COR-L47 (cell line): ENCODE measurements at places on chromosomes 2 and 18.

DNA sequence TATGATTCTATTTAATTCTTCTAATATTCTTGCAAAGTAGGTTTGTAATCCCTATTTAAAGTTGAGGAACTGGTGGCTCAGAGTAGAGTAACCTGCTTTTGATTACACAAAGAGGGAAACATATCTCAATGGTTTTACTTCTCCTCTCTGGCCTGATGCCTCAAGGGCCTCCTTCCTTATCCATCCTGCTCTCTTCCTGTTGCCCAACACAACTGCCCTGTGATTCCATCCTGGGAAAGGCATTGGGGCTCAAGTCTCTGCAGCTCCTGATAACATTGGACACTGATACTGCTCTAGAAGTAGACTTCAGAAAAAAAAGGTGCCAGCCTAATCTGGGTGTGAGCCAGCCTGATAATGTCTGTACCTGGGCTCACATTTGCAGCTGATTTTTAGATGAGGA is 75.8 kb downstream of the RDH14 start:
- DNase-seq, result no peak

GRCh38 chr2:24577481-24577880 is 86.4 kb downstream of the NCOA1 start:
- DNase-seq, result no peak

DNA sequence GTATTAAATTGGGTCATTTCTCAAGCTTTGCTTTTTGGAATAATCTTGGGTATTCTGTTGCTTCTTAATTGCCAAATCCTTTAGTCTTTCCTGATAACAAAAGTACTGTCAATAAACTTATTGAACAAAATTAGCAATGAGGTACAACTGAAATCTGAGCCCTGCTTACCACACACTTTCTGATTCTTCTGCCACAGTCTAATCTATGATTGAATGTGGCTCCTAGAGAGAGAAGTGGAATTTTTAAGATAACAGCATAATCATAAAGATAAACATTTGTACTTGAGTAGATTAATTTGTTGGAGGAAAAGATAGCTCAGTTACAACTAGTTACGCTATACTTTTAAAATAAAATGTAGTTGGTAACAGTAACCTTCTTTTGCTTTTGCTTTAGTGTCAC is 354.8 kb downstream of the CELF4 start:
- DNase-seq, result no peak

- no peak for DNase-seq
These were observed 479.4 kb upstream of the MYT1L start for GRCh38 chr2:2810504-2810903.

- peak; percentile 6 for DNase-seq
These were observed 13.1 kb downstream of the CTLA4 start for GRCh38 chr2:203880557-203881125.

GRCh38 chr18:58446391-58447060 is 182.4 kb downstream of the ALPK2 start:
- DNase-seq, result no peak

GRCh38 chr2:9178904-9179571 is 27.6 kb upstream of the ASAP2 start:
- peak; percentile 90 for DNase-seq

- no peak for DNase-seq
These were observed 240.5 kb upstream of the OSR1 start for GRCh38 chr2:19598971-19599370.

GRCh38 chr2:186675380-186675779 is 18.5 kb upstream of the FAM171B start:
- no peak for DNase-seq

- no peak for DNase-seq
These were observed 9.7 kb downstream of the XDH start for GRCh38 chr2:31404827-31405226.

- no peak for DNase-seq
These were observed 40.9 kb upstream of the KDM3A start for GRCh38 chr2:86400321-86400720.

GRCh38 chr18:9354256-9354655 is 19.7 kb downstream of the TWSG1 start:
- no peak for DNase-seq

GRCh38 chr18:11989966-11990380 is 8.7 kb downstream of the IMPA2 start:
- DNase-seq, result no peak

DNA sequence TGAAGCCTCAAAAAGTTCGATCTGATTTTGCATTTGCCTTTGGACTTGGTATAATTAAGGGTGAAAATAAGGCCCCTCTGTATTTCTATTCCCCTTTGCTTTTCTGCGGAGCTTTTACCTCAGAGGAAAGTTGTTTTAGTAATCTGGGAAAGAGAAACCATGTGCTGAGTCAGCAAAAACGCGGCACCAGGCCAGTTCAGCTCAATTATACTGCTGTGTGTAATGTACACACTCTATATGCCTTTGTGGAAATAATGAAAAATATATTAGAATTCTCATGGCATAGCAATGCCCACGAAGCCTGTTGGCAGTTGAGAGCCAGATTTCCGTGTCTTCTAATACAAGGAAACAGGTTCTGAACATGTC is 161.9 kb upstream of the SIX2 start:
- no peak for DNase-seq

GRCh38 chr2:86625096-86625495 is 1.4 kb upstream of the RNF103 start:
- no peak for DNase-seq

- DNase-seq, result peak; percentile 27
These were observed 71.2 kb upstream of the STPG4 start for GRCh38 chr2:47226132-47226922.

GRCh38 chr2:29304399-29305060 is 189.3 kb downstream of the CLIP4 start:
- DNase-seq, result no peak

GRCh38 chr2:12289120-12289802 is 427.5 kb upstream of the TRIB2 start:
- DNase-seq, result no peak

DNA sequence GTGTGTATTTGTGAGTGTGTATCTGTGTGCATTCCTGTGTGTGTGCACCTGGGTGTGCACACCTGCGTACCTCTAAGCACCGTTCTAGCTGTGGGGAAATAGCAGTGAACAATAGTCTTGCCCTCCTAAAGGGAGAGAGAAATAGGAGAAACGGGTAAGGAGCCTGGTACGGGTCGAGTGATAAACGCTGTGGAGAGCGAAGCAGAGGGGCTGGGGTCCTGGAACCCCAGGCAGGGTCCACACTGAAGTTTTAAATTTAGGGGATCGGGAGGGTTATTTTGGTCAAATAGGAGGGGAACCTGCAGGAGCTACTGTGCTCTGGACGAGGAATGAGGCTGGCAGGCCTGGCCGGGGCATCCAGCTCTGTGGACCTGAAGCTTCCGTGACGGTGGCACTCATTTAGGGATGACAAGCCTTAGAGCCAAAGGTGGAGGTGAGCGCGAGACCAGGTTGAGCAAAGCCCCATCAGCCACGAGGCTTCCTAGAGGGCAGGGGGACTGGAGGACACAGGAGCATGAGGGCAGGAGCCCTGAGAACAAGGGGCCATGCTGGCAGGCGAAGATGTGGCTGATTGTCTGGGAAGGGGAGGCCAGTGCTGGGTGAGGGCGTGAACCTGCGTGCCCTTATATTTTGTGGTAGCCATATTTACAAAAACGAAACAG is 188.0 kb downstream of the RTP5 start:
- no peak for DNase-seq

- DNase-seq, result no peak
These were observed 563.1 kb upstream of the LINC00305 start for GRCh38 chr18:64712035-64712434.

DNA sequence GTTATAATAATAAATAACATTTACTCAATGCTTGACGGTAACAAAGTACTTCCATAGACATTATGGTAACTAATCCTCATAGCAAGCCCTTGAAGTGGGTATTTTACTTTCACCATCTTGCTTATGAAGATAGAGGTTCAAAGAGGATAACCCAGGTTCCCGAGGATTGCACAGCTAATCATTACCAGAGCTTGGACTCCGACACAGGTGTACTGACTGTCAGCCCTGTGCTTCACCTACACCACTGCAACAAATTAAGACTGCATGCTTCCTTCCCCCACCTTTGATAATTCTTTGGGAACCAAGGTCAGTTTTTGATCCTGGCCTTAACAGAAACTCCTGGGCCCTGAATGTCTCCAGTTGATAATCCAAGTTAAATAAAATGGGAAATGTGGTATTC is 48.9 kb downstream of the FAM98A start:
- DNase-seq, result no peak

DNA sequence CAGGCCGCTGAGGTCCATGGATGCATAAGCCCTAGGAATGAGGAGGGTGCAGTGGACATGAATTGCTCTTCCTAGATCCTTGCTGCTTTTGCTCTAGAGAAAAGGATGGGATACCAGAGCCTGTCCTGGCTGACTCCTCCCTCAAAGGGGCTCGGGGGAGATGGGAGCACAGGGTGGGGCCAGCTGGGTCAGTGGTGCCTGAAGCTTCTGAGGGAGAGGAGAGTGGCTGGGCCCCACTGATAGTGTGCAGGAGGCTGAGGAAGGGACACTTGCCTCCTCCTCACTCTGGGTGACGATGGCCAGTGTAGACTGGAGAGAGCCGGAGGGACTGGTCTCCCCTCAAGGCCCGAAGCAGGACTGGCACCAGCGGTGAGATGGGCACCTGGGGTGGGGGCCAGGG is at the start of gene NT5DC4:
Gene NT5DC4, plus strand, starts transcription at position 236 of the 400 bp plus-strand sequence. Its CDS starts 60 bp downstream, at position 296.
- DNase-seq, result no peak

GRCh38 chr2:28471701-28472236 is 24.1 kb upstream of the PLB1 start:
- no peak for DNase-seq

- DNase-seq, result no peak
These were observed 299.5 kb upstream of the SOX11 start for GRCh38 chr2:5392658-5393057.

DNA sequence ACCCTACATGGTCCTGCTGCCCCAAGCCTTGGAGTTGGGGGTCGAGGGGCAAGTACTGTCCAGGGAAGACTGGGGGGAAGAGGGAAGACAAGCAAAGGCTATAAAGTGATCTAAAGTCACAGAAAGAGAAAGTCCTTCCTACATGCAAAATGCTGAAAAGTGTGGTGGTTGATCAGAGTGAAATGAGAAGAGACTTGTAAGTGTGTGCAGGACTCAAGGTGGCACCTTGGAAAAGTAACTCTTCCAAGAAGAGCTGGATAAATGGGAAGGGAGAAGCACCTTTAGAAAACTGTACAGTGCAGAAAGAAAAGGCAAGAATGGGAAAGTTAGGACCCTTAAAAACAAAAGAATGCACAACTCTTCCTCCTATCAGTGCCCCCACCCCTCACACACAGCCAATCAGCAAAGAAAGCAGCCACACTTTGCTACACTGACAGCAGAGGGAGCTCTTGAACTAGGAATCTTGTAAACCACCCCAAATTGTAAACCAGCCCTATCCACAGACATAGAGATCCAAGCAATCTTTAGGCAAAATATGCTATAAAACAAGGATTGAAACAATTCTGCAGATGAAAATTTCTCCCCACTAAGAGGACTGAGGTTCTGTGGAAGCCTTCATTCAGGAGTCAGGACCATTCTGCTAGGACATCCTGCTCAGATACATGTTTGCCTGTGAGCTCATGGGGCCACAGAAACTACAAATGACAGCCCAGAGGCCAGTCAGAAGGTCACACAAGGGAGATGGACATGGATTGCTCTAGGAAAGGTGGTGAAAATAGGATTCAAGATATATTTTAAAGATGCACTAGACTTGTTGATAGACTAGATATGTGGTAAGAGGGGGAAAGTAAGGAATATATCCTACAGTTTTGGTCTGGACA is 146.4 kb downstream of the FTCDNL1 start:
- peak; percentile 34 for DNase-seq

GRCh38 chr2:111966241-111966640 is 67.8 kb downstream of the MERTK start:
- no peak for DNase-seq

DNA sequence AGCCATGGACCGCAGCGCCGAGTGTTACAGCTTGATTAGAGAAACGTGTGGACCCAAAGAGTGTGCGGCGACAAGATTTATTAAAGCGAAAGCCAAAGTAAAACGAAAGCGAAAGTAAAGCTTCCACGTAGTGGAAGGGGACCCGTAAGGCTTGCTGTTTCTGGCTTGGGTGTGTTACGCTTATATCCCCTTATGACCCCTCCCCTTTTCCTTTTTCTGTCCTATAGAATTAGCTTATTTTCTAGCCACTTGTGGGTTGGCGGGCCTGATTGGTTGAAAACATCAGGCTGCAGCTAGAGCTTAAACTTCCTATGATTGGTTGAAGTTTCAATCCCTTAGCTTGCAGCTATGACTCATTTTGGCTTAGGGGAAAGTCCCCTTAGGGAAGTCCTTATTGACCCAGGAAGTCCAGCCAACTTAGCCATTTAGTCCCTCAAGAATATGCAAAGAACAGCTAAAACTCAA is 969.7 kb downstream of the DCDC2C start:
- DNase-seq, result peak; percentile 87

- no peak for DNase-seq
These were observed 30.0 kb downstream of the PPP3R1 start for GRCh38 chr2:68222287-68222686.

DNA sequence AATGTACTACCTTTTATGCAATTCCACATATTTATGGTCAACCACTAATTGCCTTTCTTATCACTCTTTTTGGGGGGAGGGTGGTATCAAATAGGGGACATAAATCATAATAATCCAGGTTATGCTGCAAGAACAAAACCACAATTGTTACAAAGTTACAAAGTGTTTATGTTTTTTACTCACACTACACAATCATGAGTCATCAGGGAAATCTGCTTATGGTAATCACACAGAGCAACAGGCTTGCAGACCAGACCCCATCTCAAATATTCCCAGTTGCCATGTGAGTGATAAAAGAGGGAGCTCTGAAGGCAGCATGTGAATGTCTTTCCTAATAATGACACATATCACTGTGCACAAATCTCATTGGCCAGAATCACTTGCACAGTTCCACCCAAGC is 304.7 kb upstream of the TMEFF2 start:
- DNase-seq, result no peak

GRCh38 chr2:138433995-138434951 is 67.3 kb upstream of the SPOPL start:
- DNase-seq, result peak; percentile 4

- DNase-seq, result no peak
These were observed 40.5 kb downstream of the MTHFD2 start for GRCh38 chr2:74238879-74239278.

DNA sequence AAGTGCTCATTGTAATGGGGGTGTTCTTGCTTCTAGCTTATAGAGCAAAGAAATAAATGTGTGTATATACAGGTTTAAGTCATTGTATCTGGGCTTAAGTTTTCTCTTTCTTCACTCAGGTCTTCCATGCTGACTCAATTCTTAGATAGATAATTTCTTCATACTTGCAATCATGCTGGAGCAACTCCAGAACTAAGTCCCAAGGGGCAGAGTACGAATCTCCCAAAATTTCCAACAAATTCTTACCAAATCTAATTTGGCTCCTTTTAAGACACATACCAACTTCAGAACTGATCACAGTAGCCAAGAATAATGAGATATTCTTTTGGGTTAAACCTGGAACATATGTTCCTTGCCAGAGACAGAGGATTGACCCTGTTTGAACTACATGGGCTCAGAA is 4.3 kb upstream of the SPAG16 start:
- no peak for DNase-seq

DNA sequence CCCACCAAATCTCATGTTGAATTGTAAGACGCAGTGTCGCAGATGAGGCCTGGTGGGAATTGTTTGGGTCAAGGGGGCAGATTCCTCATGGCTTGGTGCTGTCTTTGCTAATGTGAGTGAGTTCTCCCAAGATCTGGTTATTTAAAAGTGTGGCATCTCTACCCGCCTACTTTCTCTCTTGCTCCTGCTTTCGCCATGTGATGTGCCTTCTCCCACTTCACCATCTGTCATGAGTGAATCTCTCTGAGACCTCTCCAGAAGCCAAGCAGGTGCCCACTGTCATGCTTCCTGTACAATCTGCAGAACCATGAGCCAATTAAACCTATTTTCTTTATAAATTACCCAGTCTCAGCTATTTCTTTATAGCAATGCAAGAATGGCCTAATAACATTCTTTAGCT is 246.6 kb upstream of the CDH20 start:
- DNase-seq, result no peak
